ENCODE measurements at places on chromosomes 7 and 10. TPM values are rescaled to one million over a fixed set of nuclear protein-coding genes. Genes with fewer than 3 reads are reported as not detected.

DNA sequence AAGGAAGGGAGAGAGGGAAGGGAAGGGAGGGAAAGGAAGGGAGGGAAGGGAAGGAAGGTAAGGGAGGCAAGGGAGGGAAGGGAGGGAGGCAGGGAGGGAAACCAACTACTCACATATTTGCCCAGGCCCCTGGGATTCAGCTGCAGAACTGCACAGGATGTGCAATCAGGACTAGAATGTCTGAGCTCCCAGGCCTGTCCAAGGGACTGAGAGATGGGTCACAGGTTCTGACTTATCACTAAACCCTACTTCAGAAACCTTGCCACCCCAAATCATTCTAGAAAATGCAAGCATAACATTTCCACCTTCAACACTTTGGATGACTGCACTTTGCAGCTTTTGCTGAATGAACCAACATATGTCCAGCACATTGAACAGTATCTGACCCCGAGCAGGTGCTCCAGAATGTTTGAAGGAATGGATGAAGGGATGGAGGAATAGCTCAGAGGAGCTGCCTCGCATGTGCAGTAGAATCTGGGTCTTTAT, 245.3 kb downstream of the KCNMA1 start:
- ATAC-seq = peak; percentile 56

DNA sequence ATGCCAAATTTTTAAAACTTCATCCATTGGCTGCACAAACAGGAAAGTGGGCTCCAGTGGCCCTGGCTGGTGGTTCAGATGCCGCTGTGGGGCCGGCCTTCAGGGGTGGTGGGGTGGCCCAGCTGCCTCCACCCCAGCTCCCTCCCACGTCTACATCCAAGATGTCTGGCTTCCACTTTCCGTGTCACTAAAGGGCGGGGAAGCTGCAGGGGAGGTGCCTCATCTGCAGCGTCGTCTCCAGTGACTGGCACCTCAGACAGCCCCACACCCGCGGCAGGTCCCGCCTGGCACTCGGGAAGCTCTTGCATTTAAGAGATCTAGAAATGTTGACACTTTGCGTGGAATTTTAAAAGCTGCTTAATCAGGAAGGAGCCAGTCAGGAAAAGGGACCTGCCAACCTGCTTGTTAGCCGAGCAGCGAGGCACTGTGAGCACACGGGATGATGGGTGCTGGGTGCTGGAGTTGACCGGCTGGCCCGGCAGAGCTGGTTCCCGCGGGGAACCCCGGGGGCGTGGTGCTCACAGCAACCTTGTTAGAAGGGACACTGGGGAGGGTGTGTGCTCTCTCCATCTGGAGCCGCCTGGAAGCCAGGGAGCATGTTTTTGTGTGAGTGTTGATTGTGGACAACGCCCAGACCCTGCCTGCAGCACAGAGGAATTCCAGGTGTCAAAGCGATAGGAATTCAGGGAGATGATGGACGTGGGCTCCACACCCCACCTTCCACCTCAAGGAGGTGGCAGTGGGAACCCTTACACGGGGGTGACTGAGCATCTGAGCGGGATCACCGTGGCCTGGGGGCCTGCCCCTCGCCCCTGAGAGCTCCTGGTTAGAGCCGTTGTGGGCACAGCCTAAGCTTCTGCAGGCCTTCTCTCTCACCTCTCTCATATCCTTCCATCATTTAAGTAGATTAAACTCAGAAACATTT, 320.5 kb downstream of the PTPRN2 start:
- ATAC-seq = no peak

GRCh38 chr7:128846781-128847444, 15.7 kb upstream of the ATP6V1F start:
- no peak for ATAC-seq

GRCh38 chr10:124592101-124592500, 130.5 kb downstream of the LHPP start:
- no peak for ATAC-seq

DNA sequence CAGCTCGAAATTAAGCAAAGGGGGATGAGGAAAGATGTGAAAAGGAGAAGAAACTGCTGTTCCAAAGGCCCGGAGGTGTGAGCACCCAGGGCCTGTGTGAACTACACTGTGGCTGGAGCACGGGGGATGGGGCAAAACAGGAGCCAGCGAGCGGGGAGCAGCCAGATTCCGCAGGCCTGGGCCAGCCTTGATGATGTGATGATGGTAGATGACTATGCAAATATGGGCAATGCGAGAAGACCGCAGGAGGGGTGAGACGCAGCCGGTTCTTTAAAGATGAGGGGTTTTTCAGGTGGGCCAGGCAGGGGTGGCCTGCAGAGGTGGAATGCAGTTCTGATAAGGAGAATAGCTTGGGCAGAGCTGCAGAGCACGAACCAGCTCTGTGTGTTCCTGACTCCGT, 61.5 kb downstream of the LANCL2 start:
- ATAC-seq = no peak

- no peak for ATAC-seq
Measured at GRCh38 chr7:35768346-35768745, 32.5 kb upstream of the SEPTIN7 start.

GRCh38 chr7:29865526-29865925, 59.2 kb downstream of the WIPF3 start:
- peak; percentile 75 for ATAC-seq

DNA sequence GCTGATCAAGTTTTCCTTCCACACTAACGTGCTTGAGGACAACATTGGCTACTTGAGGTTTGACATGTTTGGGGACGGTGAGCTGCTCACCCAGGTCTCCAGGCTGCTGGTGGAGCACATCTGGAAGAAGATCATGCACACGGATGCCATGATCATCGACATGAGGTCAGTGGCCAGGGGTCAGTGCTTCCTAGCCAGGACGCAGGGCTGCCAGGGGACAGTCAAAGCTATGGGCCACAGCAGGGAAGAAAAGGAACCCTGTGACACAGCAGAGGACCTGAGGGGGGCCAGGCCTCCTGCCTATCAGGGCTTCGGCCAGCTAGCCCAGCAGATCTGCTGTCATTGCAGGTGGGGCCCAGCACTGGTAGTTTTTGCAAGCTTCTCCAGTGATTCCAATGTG, 5.2 kb downstream of the RBP3 start:
- no peak for ATAC-seq

- no peak for ATAC-seq
Measured at GRCh38 chr7:137003566-137003965, 135.1 kb downstream of the CHRM2 start.

DNA sequence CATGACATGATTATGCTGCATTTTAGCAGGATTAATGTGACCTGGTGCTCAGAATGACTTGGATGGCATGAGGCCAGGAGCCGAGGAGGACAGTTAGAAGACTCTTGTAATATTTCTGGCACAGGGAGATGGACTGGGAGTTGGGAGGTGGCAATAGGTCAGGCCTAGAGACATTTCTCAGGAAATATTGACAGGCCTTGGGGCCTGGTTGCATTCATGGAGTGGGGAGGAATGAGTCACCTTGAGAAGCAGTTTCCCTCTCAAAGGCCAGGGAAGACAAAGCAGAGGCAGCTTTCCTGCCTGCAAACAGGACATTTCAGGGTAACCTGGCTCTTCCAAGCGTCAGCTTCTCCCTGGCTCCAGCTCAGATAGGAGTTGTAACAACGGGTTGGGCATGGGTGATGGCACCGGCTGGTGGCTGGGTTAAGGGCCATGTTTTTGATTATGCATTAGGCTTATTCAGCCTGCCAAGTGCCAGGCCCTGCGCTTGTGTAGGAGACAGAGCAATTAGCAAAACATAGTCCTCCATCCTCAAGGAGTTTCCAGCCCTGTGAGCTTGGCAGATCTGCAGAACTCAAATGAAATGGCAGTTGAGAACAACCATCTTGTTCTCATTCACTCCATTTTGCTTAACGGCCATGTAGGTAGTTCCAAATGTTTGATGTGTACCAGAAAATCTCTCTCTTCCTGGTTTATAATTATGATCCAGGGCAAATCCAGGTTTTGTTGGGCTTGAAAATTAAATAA, 38.2 kb downstream of the HK1 start:
- no peak for ATAC-seq

- no peak for ATAC-seq
Measured at GRCh38 chr7:27936768-27937102, 196.8 kb downstream of the TAX1BP1 start.

DNA sequence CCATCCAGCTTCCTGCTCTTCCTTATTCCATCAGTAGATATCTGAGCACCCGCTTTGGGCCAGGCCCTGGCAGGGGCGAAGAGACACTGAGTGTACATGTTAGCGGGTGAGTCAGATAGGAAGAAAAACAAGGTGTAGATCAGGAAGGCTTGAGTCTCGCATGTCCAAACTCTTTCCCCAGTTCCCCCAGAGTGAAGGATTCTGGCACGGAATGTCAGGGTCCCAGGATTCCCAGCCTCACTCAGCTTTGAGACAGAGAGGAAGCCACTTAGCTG, 24.1 kb upstream of the CHST15 start:
- no peak for ATAC-seq

GRCh38 chr7:50834031-50834535, 51.4 kb upstream of the GRB10 start:
- ATAC-seq = no peak

CXCL12 gene
- 48.1 TPM for total RNA-seq

CNPY1 gene
- total RNA-seq = not detected

ACHE gene
- 1.0 TPM for total RNA-seq

ATRNL1 gene
- total RNA-seq = 6.7 TPM

ENO4 gene
- not detected for total RNA-seq

All from gastroesophageal sphincter (tissue), 4 donors.